ENCODE measurements at places on chromosomes 7 and 10.

DNA sequence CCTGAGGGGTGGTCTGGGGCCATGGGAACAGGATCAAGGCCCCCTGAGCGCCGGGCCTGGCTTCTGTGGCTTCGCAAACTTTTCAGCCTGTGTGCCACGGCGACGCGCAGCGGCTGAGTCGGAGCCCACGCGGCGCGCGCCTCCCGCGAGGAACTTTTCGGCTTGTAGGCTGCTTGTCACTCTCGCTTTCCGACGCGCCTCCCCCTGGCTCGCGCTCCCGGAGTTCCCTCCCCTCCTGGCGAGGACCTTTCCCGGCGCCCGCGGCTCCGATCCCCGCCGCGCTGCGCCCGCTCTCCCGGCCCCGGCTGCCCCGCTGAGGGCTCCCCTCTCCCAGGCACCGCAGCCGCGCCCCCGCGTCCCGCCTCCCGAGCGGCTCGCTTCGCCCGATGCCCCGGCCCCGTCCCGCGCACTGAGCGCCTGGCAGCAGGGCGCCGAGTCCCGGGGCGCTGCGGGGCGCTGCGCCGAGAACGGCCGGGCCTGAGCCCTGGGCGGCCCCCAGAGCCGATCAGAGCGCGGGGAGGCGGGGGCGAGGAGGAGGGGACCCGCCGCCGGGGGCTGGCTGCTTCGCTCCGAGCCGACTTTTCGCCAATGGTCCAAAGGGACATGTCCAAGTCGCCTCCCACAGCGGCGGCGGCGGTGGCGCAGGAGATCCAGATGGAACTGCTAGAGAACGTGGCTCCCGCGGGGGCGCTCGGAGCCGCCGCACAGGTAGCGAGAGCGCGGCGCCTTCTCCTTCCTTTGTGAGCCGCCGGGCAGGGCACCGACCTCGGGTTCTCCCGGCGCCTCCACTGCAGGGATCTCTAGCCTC lies at the start of gene CACNB2:
Gene CACNB2 (plus strand): TSS at position 276 of the 808 bp plus-strand sequence.
- no peak for DNase-seq

- DNase-seq: no peak
Measured at GRCh38 chr7:44247868-44248651, 47.3 kb downstream of the YKT6 start.

GRCh38 chr7:7164591-7164990 lies 17.8 kb upstream of the C1GALT1 start:
- DNase-seq: no peak

DNA sequence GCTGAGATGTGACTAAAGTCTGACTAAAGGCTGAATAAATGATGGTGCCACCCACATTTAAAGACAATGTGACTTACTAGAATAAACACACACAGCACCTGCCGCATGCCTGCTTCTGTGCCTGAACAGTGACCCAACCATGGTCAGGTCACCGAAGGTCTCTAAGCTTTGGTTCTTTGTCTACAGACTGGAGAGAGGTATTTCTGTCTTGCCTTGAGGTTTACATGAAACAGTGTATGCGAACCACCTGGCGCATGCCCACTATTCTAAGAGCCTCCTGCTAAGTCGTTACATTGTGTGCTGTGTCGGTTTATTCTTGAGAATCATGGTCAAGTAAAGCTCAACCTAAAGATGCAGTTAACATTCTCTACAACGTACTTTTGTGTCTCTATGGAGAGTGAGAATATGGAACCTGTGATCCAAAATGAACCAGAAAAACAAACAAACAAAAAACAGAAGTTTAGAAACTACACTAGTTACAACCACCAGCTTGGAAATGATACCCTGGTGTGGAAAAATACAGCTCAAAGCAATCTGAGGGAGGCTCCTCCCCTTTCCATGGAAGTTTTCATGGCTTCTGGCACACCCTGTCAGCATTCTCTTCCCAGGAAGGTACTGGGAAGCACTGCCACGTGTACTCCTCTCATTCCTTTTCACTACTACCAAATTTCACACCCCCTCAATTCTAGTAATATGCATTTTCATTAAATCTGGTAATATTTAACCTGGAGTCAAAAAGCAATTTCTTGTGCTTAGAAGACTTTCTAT lies 40.0 kb downstream of the VOPP1 start:
- DNase-seq: no peak

Data from CD8-positive, alpha-beta T cell (primary cell).